ENCODE measurements at places on chromosomes 5 and 9.
A peak's percentile ranks its signal among the peaks of the same experiment; 100 is the strongest.

GRCh38 chr5:68283766-68284165, 68.2 kb downstream of the PIK3R1 start:
- DNase-seq, result no peak

DNA sequence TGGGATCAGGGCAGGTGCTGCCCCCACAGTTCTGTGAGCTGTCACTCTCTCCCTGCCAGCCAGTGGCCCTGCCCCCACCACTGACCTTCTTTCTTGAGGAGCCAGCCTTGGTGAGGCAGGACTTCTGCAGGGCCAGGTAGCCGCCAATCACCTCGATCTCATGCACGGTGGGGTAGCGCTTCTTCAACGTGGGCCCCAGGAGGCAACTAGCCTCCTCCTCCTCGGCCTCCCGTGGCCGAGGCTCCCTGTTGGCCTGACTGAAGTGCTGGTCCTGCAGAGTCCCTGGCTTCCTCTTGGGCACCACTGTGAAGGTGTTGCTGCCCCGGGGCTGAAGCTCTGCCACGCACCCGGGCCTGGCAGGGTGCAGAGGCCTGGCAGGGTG, 1.6 kb downstream of the TPRN start:
- DNase-seq, result no peak

- no peak for DNase-seq
Measured at GRCh38 chr5:166772770-166773169, 1518.7 kb upstream of the WWC1 start.

DNA sequence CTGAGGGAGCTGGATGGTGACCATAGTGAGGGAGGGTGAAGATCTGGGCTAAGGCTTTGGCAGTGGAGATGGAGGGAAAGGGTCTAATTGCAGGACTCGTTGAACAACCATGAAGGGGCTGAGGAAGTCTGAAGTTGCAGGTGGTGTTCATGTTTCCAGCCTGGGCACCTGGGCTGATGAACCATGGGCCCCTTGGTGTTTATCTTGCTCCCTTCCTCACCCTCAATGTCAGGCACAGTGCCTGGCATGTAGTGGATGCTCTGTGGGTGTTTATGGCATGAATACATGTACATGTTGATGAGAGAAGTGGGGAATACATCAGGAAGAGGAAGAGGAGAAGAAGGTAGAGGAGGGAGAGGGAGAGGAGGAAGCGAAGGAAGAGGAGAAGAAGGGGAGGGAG, 31.3 kb upstream of the COL15A1 start:
- DNase-seq, result no peak

- DNase-seq, result peak; percentile 57
Measured at GRCh38 chr9:113593682-113594281, 130.3 kb downstream of the RGS3 start.

DNA sequence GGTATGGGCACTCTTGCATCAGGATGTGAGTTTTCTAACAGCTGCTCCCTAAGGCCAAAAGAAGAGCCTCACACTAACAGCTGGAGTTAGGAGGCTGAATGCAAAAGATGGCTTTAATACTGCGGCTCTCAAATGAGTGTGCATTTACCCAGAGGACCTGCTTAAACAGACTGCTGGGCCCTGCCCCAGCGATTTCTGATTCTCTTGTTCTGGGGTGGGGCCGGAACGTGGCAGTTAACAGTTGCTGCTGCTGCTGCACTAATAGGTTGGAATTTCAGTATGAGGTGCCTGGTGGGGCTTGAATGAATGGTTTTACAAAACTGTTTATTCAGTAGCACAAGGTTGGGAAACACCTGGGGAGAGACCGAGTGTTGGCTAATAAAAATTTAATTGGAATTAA, 26.1 kb downstream of the HMGCR start:
- no peak for DNase-seq

Measured in omental fat pad (tissue), 4 donors.